ENCODE measurements at places on chromosomes 7 and 10.

GRCh38 chr7:150992833-150993302 lies 2.1 kb downstream of the NOS3 start:
- DNase-seq: no peak

GRCh38 chr10:93827056-93827804 lies 66.5 kb upstream of the SLC35G1 start:
- DNase-seq: no peak

- no peak for DNase-seq
These were observed 213.4 kb downstream of the MAD1L1 start for GRCh38 chr7:2019461-2019710.

- no peak for DNase-seq
These were observed 172.6 kb downstream of the LRRTM3 start for GRCh38 chr10:67098461-67098860.

GRCh38 chr7:33191340-33191739 lies 62.0 kb downstream of the BBS9 start:
- no peak for DNase-seq

DNA sequence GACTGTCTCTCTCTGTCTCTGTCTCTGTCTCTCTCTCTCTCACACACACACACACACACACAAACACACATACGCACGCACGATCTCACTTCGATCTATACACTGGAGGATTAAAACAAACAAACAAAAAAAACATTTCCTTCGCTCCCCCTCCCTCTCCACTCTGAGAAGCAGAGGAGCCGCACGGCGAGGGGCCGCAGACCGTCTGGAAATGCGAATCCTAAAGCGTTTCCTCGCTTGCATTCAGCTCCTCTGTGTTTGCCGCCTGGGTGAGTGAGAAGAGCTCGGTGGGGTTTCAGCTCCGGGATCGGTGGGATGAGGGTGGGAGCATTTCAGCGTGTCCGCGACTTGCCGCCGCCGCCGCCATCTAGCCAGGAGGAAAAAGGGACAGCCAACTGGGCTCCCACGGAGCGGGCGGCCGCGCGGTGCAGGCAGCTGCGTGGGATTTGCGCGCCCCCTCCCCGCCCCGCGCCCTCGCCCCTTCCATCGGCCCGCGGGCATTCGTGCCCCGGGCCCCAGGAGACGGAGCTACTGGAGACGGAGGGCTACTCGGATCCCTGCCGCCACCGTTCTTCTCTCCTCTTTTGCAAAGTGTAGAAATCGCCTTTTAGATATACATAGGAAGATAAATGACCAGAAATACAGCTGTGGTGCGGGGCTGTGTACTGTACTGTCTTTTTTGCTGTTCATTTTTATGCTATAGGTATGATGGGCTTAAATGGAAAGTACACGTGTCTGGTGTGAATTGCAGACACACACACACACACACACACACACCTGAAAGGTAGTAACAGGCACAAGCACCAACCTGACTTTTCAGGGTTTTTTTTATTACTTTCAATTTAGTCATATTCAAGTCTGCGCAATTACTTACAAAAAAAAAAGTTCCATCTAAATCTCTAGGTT lies 581 bp downstream of the PTPRZ1 start:
- no peak for DNase-seq

- DNase-seq: no peak
These were observed 61.8 kb downstream of the SND1 start for GRCh38 chr7:127713758-127714157.

DNA sequence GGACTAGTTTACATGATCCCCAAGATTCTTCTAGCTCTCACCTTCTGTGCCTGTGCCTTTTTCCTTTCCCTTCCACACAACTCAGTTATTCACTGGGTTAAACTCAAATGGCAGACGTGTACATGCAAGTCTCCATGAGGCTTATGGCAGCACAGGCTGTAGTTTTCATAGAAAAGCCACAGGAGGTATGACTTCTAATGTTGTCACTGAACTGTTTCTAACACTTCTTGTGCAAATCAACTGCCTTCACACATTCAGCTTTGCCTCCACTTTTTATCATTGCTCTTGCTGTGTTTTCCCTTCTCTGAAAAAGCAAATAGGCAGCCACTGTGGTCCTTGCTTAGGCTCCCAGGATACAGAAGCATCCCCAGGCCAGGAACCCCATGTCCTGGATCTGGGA lies 5.3 kb upstream of the GIMAP5 start:
- DNase-seq: no peak

- DNase-seq: no peak
These were observed 33.6 kb upstream of the BICC1 start for GRCh38 chr10:58479045-58479444.

- peak; percentile 35 for DNase-seq
These were observed 362.4 kb downstream of the CNTNAP2 start for GRCh38 chr7:146479040-146479439.

Measured in HCEC 1CT (cell line).